Osteoblast (primary cell): ENCODE measurements at places on chromosomes 3 and 15.

DNA sequence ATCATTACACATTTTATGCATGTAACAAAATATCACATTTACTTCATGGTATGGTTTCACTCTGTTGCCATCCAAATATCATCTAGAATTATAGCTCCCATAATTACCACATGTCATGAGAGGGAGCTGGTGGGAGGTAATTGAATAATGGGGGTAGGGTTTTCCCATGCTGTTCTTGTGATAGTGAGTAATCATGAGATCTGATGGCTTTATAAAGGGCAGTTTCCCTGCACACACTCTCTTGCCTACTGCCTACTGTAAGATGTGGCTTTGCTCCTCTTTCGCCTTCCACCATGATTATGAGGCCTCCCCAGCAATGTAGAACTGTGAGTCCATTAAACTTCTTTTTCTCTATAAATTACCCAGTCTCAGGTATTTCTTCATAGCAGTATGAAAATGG, 123.4 kb downstream of the SATB1 start:
- no peaks in the 10 kb centered on the region for H3K36me3 ChIP-seq
- no peaks in the 10 kb centered on the region for H3K27me3 ChIP-seq
- DNase-seq = no peak
- H3K27ac ChIP-seq = no peak overlapping the region
- no peak overlapping the region for H3K4me3 ChIP-seq

- no peak overlapping the region for H3K27ac ChIP-seq
- H3K27me3 ChIP-seq = no peaks in the 10 kb centered on the region
- DNase-seq = no peak
- no peaks in the 10 kb centered on the region for H3K36me3 ChIP-seq
Observed at GRCh38 chr3:187112934-187113793, 26.1 kb downstream of the RPL39L start.

DNA sequence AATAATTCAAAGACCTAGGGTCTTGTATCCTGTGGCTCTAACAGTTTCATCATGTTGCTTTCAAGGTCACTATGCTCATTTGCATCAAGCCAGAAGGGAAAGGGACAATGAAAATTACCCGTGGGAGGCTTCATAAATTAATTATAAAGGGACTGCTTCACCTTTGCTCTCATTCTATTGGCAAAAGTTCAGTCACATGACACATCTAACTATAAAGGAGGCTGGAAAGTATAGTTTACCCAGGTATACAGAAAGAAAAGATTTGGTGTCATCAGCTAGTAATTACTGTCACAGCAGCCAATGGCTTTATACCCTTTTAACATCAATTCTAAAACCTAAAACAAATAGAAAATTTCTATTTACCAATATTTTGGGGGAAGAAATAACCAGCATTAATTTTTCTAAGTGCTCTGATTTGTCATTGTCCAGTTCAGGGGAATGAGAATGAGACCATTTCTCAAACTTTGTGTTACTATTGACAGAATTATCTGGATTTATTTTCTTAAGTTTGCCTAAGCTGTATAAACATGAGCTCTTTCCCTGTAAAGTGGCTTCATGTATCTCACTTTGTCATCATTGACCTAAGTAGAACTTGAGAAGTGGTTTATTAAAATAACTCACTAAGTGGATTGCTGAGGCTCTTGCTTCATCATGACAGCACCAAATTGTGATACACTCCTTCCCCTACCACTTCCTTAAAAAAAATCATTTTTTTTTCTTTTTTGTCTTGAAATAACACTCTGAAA, 257.7 kb upstream of the PEX5L start:
- H3K27me3 ChIP-seq = no peaks in the 10 kb centered on the region
- no peaks in the 10 kb centered on the region for H3K4me1 ChIP-seq

DNA sequence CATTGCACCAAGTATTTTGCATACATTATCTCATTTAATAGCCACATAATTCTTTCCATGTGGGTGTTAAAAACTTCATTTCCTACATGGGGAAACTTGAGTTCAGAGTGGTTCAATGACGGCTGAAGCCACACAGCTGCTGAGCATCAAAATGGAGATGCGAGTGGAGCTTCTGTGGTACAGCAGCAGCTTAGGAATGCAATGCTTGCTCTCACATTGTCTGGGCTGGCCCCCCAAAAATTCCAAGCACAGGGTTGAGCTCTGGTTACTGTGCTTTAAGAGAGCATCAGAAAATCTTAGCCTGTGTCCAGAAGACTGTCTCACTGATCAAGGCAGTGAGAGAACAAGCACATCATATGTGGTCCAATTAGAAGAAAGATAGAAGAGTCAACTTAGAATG, 57.4 kb upstream of the GADL1 start:
- no peak overlapping the region for H3K4me3 ChIP-seq
- H3K36me3 ChIP-seq = no peaks in the 10 kb centered on the region
- no peak overlapping the region for H3K27ac ChIP-seq
- no peaks in the 10 kb centered on the region for H3K4me1 ChIP-seq

DNA sequence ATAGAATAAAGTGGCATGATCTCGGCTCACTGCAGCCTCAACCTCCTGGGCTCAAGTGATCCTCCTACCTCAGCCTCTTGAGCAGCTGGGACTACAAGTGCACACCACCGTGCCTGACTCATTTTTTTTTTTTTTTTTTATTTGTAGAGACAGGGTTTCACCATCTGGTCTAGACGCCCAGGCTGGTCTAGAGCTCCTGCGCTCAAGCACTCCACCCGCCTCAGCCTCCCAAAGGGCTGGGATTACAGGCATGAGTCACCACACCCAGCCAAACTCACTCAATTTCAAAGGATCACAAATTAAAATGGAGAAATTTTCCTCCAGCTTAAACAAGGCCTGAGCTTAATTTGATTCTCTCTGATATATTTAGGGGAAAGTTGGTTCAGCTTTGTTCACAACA, 27.3 kb upstream of the NMB start:
- peak overlapping the region; percentile 84 for H3K27ac ChIP-seq
- H3K4me3 ChIP-seq = no peak overlapping the region
- H3K4me1 ChIP-seq = peaks cover 27% of the 10 kb centered on the region
- H3K36me3 ChIP-seq = peaks cover 48% of the 10 kb centered on the region

DNA sequence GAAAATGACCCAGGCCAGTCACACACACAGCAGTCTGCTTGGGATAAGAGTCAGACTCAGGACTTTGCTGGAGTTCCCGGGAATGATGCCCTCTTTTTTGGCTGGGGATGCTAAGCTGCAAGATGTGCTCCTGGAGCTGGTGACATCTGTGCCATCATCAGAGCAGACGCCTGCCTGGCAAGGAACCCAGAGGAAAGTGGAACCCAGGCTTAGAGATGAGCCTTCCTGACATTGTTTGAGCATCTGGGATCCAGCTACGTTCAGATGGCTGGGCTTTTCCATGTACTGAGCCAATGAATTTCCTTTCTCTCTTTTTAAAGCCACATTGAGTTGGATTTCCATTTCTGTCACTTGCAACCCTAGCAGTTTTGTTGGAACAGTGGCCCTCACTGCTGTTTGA, 53.3 kb downstream of the EBLN2 start:
- no peak overlapping the region for H3K27ac ChIP-seq
- no peaks in the 10 kb centered on the region for H3K27me3 ChIP-seq
- no peak for DNase-seq
- no peak overlapping the region for H3K4me3 ChIP-seq
- no peaks in the 10 kb centered on the region for H3K36me3 ChIP-seq

DNA sequence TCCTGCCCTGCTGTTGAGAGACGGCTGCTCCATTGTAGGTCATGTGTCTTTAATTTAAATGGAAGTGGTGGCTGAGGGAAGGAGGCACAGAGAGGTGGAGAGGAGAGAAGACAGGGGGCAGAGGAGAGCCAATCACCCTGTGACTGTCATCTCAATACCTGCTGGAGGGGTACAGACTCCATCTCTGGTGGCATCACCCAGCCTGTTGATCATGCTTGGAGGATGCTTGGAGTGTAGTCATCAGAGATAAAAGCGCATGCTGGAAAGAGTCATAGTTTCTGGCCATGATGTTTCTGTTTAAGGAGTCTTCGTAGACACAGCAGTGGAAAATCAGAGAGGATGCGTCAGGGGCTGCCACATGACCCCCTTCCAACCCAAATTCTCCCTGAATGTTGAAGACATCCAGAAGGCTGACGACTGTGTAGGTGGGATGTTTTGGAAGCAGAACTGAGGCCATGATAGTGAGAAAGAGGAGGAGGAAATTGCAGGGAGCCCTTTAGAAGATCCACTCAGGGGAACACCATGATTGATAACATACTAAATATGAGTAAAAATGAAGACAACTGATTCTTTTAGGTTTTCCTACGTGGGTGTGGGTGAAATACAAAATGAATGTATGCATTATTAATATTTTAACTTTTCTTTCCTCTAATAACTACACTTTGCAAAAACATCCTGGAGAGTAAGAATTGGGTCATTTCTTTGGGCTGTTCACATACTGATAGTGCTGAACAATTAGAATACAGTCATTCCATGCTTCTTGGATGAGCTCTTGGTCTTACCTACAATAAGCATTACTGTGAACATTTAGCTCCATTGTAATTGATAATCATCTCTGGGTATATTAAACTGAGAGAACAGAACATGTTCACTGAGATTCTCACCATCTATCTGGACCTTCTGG, 210.6 kb upstream of the ATP10A start:
- H3K27ac ChIP-seq = no peak overlapping the region
- no peak overlapping the region for H3K4me3 ChIP-seq
- no peaks in the 10 kb centered on the region for H3K36me3 ChIP-seq
- no peaks in the 10 kb centered on the region for H3K27me3 ChIP-seq
- no peaks in the 10 kb centered on the region for H3K4me1 ChIP-seq

DNA sequence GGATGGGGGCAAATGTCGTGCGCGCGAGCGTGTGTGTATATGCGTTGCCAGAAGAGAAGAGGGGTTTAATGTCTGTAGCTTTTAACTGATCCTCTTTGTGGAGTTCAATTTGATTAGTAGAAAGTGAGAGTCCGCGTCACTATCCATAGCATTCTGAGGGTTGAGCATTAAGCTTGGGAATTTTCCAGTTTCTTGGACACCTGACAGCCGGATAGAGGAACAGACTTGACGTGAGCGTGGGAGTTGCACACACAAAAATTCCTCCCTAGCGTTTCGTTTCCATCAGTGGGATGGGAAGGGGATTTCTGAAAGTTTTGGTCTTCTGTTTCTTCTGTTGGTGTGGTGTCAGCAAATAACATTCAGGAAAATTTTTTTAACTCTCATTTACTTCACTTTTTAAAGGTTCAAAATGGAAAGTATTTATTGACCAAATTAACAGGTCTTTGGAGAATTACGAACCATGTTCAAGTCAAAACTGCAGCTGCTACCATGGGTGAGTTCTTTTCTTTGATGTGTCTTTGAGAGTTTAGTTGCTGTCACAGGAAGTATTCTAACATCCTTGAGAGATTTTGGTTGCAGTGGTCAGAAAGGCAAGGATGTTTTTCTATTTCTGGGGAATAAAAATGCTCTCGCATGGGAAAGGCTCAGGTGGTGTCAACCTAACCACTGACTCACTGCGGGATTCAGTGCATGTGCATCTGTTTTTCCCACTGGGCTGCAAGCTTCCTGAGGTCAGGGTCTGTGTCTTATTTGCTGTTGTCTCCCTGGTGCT, 841 bp downstream of the POGLUT1 start:
- H3K4me3 ChIP-seq = peak overlapping the region; percentile 80
- DNase-seq = peak; percentile 62
- H3K27ac ChIP-seq = peak overlapping the region; percentile 59
- H3K27me3 ChIP-seq = no peaks in the 10 kb centered on the region
- peaks cover 6% of the 10 kb centered on the region for H3K4me1 ChIP-seq

- H3K27ac ChIP-seq = no peak overlapping the region
- no peak overlapping the region for H3K4me3 ChIP-seq
- no peaks in the 10 kb centered on the region for H3K27me3 ChIP-seq
- no peaks in the 10 kb centered on the region for H3K36me3 ChIP-seq
- no peak for DNase-seq
- peaks cover 28% of the 10 kb centered on the region for H3K4me1 ChIP-seq
Observed at GRCh38 chr3:43771610-43772009, 80.9 kb downstream of the ABHD5 start.

- no peaks in the 10 kb centered on the region for H3K4me1 ChIP-seq
- no peak overlapping the region for H3K4me3 ChIP-seq
- no peak overlapping the region for H3K27ac ChIP-seq
- no peaks in the 10 kb centered on the region for H3K36me3 ChIP-seq
- DNase-seq = no peak
Observed at GRCh38 chr3:67940210-67940952, 286.0 kb upstream of the SUCLG2 start.

DNA sequence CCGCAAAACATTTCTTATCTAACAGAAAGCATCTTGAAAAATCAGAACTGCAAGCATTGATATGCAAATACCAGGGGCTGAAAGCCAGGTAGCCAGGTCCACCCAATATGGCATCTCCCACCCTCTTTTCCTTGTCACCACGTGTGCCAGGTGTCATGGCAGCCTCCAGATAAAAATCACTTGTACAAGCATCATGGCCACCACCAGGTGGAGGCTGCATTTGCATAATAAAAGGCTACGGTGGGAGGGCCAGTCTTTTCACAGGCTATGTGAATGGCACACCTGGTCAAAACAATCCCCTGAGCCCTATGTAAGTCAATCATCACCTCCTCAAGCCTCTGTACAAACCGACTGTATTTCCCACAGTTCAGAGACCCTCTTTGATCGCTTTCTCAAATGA, 1233.1 kb upstream of the ALCAM start:
- H3K36me3 ChIP-seq = no peaks in the 10 kb centered on the region
- no peak overlapping the region for H3K4me3 ChIP-seq
- no peaks in the 10 kb centered on the region for H3K27me3 ChIP-seq
- H3K4me1 ChIP-seq = no peaks in the 10 kb centered on the region

GRCh38 chr15:22989576-22990477, 9.7 kb upstream of the CYFIP1 start:
- peaks cover 7% of the 10 kb centered on the region for H3K36me3 ChIP-seq
- no peak overlapping the region for H3K4me3 ChIP-seq
- peaks cover 6% of the 10 kb centered on the region for H3K4me1 ChIP-seq
- no peaks in the 10 kb centered on the region for H3K27me3 ChIP-seq
- DNase-seq = no peak
- no peak overlapping the region for H3K27ac ChIP-seq

- H3K4me3 ChIP-seq = no peak overlapping the region
- H3K27me3 ChIP-seq = no peaks in the 10 kb centered on the region
- no peak for DNase-seq
- no peaks in the 10 kb centered on the region for H3K36me3 ChIP-seq
- no peaks in the 10 kb centered on the region for H3K4me1 ChIP-seq
Observed at GRCh38 chr3:197828-198491, 1.4 kb downstream of the CHL1 start.

- no peaks in the 10 kb centered on the region for H3K27me3 ChIP-seq
- no peak overlapping the region for H3K27ac ChIP-seq
- no peak for DNase-seq
- peaks cover 5% of the 10 kb centered on the region for H3K4me1 ChIP-seq
- H3K36me3 ChIP-seq = no peaks in the 10 kb centered on the region
Observed at GRCh38 chr15:63971427-63971805, 74.9 kb downstream of the DAPK2 start.

DNA sequence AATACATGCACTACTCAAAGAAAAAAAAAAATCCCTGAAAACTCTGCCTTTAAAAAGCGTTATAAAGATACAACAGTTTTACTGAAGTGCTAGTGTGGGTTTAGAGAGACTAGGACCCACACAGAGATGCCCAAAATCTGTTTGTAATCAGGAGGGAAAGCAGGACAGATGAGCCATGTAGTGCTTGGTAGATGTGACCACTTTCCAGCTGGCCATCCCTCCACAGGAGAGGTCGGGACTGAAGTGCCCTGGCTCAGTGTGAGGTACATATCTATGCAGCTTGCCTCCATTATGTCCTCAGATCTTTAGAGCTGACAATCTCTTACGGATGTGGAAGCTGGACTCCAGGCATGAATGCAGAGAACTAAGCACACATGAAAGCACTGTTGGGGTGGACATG, 57.5 kb upstream of the NANOGP8 start:
- no peak for DNase-seq
- no peak overlapping the region for H3K4me3 ChIP-seq
- H3K4me1 ChIP-seq = peaks cover 16% of the 10 kb centered on the region
- H3K27me3 ChIP-seq = no peaks in the 10 kb centered on the region
- H3K36me3 ChIP-seq = no peaks in the 10 kb centered on the region
- H3K27ac ChIP-seq = no peak overlapping the region
